Stimulated activated CD8-positive, alpha-beta memory T cell treated with anti-CD3 and anti-CD28 coated beads, Interleukin-2, amount 100 ng/mL, for 1 hour (primary cell): ENCODE measurements at places on chromosomes 16 and 17.

- DNase-seq, result no peak
Observed at GRCh38 chr16:88645455-88645854, 5.4 kb downstream of the CYBA start.

DNA sequence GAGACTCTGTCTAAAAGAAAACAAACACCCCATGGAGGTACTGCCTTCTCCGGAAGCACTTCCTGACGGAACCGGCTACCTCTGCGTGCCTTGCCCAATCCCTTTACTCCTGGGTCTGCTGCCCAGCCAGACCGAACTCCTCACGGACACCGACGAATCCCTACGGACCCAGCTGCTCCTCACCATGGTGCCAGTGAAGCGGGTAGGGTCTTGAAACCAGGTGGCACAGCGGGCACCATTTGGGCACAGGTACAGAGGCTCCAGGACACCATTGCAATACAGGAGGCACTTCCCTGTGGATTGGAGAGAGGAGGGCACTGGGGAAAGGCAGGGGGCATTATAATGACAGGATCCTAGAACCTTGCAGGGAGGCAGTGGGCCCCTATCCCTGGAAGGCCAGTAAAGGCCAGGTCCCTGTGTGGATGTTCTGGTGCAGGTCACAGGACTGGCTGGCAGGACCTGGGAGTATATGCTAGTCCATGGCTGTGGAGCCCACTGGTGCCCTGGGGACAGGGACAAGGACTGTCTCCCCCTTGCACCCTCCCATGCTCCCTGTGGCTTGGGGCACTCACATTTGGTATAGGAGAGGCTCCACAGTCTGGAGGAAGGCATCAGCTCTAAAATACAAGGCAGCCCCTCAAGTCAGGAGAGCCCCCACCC, 2.3 kb downstream of the SLC25A39 start:
- DNase-seq, result no peak

DNA sequence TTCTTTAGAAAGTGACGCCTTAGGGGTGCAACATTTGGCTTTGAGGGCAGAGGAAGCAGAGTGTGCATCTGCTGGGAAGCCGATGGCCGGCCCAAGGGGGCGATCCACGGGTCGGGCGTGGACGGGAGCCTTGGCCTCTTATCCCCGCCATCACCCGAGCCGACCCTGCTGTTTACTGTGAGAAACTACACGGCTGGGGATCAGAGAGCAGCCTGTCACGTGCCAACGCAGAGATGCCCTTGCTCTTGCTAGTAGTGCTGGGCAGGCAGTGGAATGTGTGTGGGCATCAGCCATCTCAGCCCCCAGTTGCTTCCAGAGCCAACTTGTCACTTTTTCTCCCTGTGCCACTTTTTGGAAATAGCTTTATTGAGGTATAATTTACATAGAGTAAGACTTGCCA, 26.7 kb upstream of the ITGB4 start:
- no peak for DNase-seq

- DNase-seq, result no peak
Observed at GRCh38 chr16:50585331-50585776, 37.2 kb downstream of the NKD1 start.

DNA sequence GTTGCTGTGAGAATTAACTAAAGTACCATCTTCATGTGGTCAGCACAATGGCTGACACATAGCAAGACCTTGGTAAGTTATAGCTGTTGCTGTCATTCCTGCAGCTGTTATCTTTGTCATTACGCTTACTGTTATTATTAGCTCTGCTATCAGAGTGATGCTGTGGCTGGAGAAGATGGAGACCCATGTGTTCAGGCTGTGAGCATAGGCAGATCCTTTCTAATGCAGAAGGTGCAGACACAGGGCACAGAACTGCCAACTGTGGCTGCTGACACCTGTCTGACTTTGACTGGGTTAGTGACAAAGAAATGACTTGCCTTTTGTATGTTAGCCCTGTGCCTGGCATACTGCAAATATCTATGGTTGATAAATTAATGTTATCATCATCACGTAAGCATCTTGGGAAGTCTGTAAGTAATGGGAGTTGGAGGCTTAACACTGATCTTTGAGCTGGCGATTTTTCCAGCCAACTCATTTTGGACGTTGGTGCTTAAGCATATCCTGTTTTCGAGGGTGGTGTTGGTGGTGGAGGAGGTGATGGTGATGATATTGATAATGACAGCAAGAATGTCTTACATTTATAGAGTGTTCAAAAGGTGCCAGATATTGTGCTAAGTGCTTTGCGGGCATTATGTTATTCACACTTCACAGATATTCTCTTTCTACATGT, 695.3 kb downstream of the WWOX start:
- no peak for DNase-seq

GRCh38 chr16:23382279-23382678, 70.7 kb downstream of the COG7 start:
- DNase-seq, result no peak

GRCh38 chr17:50533720-50534148, 1.2 kb downstream of the EPN3 start:
- no peak for DNase-seq

DNA sequence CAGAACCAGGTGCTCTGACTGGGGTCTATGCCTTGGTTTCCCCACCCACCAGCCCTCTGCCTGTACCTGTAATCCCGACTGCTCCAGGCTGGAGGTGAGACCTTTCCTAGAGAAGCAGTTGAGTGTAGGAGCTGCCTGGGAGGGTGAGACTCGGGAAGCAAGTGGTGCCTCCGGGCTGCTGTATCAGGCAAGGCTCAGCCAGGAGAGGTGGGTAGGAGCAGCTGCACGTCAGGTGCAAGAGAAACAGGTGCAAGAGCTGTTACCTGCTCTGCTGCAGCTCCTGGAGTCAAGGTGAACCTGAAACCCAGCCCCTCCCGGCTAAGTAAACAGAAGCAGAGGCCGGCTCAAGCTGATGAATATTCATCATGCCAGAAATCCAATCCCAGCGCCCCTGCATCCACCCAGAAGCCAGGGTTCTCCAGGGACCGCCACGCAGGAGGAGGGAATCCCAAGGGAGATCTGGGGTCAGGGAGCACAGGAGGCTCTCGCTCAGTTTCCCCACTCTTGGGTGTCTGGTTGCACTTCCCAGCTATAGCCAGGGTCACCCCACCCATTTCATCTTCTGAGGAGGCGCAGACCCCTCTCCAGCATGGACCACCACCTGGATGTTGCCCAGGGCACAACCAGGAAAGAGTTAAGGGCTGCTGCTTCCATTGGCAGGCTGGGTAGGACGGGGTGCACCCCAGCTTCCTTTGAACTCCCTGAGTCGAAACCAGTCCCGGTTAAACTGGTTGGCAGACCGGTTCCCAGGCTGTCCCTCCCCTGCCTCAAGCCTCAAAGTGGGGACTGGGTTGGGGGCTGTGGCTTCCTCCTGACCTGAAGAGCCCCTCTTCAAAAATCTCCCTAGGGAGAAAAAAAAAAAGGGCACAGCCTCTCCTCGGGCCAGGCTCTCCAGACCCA, at the start of gene PRR15L:
Gene PRR15L (minus strand): TSS at position 293 of the 900 bp plus-strand sequence. CDS start 4,649 bp downstream, outside the sequence.
- DNase-seq, result no peak

GRCh38 chr16:55248058-55248457, 75.9 kb upstream of the IRX6 start:
- no peak for DNase-seq

DNA sequence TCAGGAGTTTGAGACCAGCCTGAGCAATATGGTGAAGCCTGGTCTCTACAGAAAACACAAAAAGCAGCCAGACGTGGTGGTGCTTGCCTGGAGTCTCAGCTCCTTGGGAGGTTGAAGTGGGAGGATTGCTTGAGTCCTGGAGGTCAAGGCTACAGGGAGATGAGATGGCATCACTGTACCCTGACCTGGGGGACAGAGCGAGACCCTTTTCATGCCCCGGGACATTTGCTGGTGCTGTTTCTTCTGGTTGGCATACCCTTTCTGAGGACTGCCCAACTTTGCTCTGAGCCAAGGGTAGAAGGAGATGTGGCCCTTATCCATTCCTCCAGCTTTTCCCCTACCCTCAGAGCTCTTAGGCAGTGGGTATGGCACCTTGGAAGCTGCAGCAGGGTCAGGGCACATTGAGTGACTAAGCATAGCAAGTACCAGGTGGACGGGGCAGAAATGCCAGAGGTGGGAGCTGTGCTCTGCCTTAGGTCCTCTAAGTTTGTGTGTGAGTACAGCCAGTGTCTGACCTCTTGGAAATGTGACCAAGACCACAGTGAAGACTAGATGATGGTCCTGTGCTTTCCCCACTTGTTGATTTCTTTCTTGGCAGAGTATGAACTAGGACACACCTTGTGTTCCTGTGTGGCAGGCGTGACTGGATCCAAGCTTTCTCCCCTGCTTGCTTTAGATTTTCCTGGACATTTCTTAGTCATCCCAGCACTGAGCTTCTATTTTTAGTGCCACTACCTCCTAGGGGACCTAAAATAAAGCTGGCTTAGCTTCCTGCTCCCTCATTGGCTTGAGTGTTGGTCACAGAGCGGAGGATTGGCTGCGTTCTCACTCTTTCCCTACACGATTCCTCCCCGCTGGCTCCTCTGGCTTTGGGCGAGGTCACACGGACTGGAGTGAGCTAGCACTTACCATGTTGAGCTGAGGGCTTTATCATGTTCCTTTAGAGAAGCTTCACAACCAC, 9.9 kb upstream of the EDC4 start:
- DNase-seq, result no peak
